ENCODE measurements at places on chromosomes 2 and 18.

DNA sequence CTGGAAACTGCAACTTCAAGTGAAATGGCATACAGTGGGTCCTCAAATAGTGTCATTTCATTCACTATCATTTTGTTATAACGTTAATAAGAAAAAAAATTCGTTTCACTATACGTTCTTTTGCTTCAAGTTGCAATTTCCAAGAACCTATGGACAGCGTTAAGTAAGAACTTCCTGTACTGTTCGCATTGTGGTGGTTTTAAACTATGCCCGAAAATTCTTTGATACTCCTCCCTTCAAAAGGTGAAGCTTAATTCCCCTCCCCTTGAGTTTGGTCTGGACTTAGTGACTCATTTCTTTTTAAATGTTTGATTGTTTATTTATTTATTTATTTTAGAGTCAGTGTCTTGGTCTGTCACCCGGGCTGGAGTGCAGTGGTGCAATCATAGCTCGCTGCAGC is 20.7 kb downstream of the GNLY start:
- no peak for DNase-seq

GRCh38 chr2:27379836-27380625 is 503 bp downstream of the ZNF513 start:
- no peak for DNase-seq

- DNase-seq = no peak
Observed at GRCh38 chr2:12199491-12200211, 453.2 kb downstream of the LPIN1 start.

DNA sequence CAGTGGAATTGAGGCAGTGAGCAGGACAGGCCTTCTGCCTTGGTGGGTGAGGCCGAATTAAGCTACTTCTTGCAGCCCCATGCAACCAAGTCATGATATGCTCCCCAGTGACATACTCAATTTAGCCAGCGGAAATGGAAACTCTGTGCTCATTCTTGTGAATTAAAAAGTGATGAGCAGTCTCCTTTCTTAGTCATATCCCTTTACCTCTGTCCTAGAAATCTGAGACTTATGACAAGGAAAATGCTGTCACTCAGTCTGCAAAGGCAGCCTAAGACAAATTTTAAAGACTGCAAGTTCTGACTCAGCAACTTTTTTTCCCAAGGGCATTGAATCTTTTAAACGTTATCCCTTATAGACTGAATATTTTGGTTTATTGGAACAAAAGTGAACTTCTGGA is 218.2 kb downstream of the SH3BP4 start:
- DNase-seq = no peak

GRCh38 chr18:61825386-61825785 is 67.4 kb downstream of the RNF152 start:
- DNase-seq = no peak

DNA sequence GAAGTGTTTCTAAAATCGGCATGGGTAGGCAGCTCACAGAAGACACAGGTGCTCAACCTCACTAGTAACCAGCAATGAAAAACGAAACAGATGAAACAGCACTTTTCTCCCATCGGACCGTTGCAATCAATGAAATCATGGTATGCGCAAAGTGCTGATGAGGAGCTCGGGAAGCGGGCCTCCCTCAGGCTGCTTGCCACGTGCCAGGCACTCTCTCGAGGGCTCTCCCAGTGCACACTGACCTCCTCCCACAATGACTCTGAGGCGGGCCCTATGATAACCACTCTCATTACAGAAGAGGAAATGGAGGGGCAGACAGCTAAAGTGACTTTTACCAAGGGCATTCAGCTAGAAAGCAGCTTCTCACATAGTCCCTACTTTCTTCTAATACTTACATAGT is 3.8 kb upstream of the ANKRD23 start:
- DNase-seq = no peak

DNA sequence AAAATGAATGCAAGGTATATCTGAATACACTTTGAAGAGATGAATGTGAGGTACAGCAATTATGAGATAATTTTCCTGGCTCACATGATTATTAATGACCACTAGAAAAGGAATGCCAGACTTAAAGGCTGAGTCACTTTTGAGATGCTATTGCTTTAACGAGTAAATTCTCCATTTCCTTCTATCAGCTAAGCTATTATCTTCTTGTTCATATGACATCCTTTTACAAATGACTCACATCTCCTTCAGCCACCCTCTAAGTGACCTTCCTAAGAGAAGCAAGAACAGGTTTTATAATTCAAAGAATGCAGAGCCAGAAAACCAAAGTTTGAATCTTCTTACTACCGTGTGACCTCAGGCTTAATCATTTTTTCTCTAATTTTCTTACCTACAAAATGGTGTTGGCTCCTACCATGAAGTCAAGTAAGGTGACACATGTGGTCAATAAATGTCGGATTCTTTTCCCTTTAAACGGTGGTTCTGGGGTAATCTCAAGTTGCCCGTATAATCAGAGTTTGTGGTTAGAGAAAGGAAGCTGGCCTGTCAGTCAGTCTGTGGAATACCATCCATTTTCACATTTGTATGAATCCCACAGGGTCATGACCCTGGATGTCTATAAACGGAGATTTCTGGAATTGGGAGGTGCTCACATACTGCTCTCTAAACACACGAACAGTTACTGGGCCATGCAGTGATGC is 184.0 kb upstream of the PID1 start:
- no peak for DNase-seq

DNA sequence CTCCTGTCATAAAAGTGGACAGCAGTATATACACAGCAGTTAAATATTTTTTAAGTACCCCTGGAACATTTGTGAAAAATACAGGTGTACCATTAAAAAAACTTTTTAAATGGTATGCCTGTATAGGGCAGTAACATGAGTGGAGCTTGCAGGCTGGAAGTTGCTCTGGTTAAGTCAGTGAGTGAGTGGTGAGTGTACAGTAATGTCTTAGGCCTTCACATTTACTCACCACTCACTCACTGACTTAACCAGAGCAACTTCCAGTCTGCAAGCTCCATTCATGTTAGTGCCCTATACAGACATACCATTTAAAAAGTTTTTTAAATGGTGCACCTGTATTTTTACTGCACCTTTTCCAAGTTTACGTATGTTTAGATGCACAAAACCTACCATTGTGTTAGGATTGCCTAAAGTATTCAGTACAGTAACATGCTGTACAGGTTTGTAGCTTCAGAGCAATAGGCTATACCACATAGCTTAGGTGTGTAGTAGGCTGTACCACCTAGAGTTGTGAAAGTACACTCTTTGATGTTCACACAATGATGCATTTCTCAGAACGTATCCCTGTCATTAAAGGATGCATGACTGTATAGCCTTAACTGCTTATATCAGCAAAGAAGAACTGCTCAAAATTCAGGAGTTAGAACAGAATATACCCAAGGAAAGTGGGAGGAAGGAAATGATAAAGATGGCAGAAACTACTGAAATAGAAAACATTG is 112.6 kb downstream of the EHBP1 start:
- DNase-seq = no peak

DNA sequence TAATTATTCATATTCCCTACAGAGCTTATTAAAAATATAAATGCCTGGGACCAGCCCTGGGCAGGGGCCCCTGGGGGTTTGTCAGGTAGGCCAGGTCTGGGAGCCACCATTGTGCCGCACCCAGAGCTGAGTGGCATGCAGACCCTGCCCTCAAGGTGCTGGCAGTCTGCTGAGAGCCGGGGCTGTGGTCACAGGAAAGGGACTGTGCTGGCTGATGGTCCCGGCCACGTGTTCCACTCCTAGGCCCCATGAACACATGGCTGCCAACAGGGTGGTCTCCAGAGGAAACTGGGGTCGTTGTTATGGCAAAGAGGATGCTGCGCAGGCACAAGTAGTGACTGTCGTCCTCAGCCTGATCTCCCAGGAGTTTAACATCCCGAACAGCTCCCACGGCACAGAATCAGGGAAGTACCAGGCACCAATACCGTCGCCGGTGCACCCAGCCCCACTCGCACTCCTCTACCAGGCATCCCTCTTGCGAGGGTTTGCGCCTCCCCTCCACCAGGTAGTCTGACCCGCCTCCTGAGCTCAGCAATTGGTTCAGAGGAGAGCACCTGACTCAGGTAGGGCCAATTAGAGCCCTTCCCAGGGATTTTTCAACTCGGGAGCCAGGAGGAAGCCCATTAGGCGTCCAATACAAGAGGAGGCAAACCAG is 39.2 kb upstream of the BIN1 start:
- DNase-seq = no peak

DNA sequence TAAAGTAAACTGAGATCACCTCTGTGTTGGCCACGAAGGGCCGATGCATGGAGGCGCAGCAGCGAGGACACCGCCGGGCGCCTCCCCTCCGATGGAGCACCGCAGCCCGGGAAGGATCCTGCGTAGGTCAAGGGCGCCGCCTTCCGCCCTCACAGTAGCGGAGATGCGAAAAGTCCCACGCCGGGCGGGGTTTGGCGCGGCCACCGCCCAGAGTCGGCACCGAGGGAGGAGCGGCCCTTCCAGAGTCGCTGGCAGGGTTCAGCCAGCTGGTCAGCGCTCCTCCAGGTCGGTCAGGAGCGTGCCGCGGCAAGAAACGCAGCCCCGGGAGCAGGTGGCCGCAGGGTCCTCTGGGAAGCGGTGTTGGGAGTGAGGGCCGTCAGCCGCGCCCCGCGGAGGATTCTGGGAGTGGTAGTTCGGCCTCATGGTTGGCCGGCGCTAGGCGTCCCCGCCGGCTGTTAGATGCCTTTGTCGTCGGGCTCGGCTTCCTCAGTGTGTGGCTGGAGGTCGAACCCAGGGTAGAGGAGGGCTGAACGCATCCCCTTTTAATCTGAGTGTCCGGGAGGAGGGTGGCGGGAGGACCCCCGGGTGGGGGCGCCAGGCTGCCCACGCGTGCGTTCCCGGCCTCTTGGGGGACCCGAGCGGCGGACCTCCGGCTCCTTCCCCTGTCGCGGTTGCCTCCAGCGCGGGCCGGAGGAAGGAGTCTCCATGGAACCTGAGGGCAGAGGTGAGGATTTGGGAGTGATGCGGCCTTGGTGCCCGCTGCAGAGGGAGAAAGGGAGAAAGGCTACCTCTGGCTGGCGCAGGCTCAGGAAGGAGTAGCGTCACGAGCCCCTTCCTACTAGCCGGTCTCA is at the start of gene ZNF892:
TSS of gene ZNF892 (plus strand) at position 411 of the 851 bp plus-strand sequence. CDS start at position 706, 295 bp downstream.
- DNase-seq = peak; percentile 61

DNA sequence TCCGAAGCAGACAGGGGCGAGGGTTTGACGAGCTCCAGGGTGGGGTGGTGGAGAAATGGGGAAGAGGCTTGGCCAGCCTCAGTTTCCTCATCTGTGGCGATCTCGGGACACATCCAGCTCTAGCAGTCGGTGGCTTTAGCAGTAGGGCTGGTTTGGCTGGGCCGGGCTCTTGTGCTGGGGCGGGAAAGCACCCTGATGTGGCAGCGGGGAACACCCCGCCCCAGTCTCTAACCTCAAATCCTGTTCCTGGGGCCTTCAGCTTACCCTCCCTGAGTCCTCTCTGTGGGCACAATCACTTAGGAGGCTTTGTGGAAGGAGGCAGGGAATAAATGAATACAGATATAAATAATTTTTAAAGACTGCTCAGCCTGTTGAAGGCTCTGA is 26.5 kb upstream of the MCFD2 start:
- DNase-seq = peak; percentile 46

GRCh38 chr2:39570614-39571013 is 95.1 kb upstream of the TMEM178A start:
- no peak for DNase-seq

DNA sequence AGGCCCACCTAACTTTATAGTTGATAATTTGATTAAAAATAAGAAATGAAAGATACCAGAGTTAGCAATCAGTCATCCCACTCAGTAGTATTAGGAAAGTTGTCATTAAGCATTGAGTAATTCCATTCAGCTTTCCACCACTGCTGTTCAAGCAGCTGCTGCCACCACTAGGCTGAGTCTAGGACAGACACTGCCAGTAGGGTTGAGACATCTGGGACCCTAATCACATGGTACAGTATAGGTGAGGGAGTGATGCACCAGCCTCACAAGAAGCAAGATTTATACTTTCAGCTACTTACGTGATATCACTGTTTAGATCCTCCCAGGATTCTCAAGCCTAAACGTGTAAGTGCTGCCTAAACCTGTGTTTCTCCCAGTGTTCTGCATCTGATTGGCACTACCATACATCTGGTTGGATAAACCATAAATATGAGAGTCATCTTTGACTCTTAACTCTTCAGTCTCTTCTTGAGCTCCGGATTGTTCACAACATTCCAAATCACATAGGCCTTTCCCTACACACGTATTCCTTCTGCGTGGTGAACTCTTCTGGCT is 3.2 kb downstream of the UBXN4 start:
- DNase-seq = no peak

DNA sequence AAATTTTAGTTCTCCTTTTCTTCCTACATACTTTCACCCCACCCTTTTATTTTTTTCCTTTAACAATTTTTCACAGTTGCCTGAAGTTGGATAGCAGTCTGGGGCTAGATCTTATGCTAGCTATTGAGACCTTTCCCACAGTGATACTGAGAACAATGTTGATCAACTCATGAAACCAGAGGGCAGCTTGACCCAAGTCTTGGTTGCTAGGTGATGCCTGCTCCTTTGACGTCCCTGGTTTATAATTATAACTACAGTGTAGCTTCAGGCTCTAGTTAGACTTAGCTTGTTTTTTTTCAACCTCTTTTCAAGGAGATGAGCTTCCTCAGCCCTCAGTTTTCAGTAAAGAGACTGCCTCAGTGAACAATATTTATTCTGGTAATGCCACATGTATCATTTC is 648.5 kb downstream of the IRS1 start:
- no peak for DNase-seq

- DNase-seq = no peak
Observed at GRCh38 chr2:232674491-232674890, 22.6 kb upstream of the GIGYF2 start.

- no peak for DNase-seq
Observed at GRCh38 chr2:147542351-147542750, 302.5 kb upstream of the ACVR2A start.

- DNase-seq = no peak
Observed at GRCh38 chr2:65749545-65749944, 317.1 kb upstream of the SPRED2 start.

DNA sequence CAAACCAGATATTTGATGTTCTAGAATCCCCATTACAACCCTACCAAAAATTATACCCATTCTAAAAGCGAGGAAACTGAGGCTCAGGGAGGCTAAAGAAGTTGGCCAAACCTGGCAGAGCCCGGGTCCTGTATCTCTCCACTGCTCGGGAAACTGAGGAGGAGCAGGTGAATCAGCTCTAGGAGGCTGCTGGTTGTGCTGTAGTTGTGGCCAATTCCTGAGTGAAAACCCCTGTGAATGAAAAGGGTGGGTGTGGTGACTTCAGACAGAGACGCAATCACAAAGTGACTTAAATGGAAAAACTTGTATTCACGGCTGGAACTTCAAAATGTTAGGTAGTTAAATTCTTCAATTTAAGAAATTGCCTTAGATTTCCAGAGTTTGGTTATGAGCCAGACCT is 105.7 kb upstream of the SEC11C start:
- DNase-seq = no peak

DNA sequence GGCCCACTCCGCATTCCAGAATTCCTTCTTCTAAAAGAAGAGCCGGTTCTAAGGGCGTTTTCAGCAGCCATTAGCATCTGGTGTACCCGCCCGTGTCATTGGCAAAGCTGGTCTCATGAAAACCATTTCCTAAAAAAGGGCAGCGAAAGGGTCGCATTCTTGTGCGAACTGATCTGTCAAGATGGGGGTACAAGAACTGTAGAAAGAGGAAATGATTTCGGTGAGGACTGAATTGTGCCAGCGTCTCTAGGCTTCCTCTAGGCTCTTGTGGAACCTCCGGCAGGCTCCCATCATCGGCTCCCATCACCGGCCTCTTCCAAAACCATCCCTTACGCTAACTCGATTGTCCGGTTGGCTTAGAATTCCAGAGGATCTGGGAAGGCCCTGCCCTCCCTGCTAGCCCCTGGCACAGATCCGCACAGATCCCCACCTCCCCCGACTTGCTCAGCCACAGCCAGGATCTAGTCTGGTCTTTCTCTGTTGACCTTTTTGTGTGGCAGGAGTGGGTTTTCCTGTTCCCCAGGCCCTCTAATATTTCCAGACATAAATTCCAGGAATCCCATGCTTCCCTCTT is 1.3 kb downstream of the RAB31 start:
- no peak for DNase-seq

Measured in stimulated activated CD4-positive, alpha-beta T cell treated with anti-CD3 and anti-CD28 coated beads, TNF-alpha, amount 100 ng/mL, for 4 hours (primary cell).